PC-9 (cell line): ENCODE measurements at places on chromosomes 1 and 21.

- DNase-seq: no peak
These were observed 74.4 kb upstream of the LYPLAL1 start for GRCh38 chr1:219099307-219099706.

DNA sequence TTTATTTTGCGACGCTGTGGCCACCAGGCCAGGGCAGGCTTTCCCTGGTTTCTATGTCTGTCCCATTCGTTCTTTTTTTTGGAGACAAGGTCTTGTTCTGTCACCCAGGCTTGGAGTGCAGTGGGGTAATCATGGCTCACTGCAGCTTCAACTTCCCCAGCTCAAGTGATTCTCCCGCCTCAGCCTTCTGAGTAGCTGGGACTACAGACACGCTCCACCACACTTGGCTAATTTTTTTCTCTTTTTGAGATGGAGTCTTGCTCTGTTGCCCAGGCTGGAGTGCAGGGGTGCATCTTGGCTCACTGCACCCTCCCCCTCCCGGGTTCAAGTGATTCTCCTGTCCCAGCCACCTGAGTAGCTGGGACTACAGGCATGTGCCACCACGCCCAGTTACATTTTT is 43.4 kb upstream of the WNT4 start:
- DNase-seq: no peak

- no peak for DNase-seq
These were observed 1.5 kb upstream of the ASCL5 start for GRCh38 chr1:201128476-201128875.

DNA sequence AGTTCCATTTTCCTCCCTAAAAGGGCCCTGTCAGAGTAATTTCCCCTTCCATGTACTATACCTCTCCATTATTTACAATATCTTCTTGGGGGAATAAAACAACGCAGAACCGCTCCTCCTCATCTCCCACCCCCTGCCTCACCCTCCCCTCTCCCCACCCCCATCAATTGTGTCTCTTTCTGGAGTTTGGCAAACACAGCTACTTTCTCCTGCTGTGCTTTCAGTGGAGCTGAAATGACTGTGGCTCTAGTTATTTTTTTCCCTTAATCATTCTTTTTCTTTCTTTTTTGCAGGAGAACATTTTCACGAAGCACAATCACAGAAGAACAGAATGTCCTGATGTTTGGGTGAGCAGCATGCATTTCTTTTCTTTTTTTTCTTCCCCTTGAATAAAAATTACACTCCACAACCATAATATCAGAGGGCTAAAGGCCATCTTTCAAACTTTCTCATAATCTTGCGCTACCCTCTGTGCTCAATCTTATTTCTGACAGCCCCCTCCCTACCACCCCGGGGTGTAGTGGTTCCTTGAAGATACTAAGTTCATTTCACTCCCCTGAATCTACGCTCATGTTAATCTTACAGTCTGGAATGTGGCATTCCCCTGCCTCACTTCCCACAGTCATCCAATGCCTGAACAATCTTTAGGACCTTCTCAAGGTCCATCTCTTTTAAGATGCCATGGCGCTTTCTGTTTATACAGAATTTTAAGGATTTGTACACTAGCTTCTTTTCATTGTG is 8.8 kb upstream of the PLXNA2 start:
- no peak for DNase-seq

- DNase-seq: no peak
These were observed 8.4 kb downstream of the PDE9A start for GRCh38 chr21:42661688-42662429.

DNA sequence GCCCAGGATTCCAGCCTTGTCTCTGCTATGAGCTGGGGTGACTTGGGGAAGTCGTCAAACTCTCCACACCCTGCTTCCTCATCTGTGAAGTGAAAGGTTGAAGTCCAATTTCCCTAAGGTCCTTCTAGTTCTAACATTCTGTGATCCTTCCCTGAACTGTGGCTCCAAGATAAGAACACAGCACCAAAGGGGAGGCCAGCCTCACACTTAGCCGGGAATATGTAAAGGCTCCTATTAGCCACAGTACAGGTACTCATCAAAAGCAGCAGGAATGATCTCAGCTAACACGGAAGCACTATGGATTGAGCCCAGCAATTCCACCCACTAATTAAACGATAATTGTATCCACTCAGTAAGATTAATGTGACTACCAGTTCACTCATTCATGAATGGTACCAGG is 4.0 kb downstream of the SLC30A10 start:
- DNase-seq: no peak
